ENCODE measurements at places on chromosomes 2 and 18. TPM values are rescaled to one million over a fixed set of nuclear protein-coding genes. Genes with fewer than 3 reads are reported as not detected.

DNA sequence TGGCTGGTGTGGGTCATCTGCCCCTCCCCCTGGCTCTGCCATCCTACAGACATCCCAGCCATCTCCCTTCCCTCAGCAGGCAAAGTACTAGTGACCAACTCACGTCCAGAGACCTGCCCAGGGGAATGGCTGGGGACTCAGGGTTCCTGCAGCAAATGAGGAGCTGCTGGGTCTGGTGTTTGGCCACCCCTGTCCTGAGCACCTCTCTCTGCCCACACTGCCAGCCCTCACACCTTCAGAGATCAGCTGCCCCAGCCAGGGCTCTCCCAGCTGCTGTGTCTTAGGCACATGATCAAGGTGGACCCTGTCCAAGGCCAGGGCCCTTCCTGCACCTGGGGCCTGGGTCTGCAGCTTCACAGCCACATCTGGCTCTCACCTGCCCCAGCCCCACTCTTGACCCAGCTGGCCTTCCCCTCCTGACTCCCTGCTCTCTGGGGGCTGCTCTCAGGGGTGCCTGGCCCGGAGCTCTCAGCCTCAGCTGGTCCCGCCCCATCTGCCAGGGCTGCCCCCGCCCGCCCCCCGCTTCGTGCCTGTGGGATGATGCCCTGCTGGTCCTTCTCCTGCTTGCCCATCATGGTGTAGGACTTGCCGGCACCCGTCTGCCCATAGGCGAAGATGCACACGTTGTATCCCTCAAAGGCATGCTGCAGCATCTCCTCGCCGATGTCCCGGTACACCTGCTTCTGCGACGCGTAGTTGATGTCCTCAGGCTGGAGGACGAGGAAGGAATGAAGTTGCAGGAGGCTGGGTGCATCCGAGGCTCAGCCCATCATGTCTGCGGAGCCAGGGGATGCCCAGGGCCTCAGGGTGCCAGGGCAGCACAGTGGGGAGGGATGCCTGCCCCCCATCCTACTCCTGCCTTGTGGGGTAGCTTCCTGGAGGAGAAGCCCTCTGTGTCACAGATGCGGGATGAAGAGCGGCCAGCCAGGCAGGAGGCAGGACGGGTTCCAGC lies 32.2 kb downstream of the KIF1A start:
- DNase-seq, result no peak

DNA sequence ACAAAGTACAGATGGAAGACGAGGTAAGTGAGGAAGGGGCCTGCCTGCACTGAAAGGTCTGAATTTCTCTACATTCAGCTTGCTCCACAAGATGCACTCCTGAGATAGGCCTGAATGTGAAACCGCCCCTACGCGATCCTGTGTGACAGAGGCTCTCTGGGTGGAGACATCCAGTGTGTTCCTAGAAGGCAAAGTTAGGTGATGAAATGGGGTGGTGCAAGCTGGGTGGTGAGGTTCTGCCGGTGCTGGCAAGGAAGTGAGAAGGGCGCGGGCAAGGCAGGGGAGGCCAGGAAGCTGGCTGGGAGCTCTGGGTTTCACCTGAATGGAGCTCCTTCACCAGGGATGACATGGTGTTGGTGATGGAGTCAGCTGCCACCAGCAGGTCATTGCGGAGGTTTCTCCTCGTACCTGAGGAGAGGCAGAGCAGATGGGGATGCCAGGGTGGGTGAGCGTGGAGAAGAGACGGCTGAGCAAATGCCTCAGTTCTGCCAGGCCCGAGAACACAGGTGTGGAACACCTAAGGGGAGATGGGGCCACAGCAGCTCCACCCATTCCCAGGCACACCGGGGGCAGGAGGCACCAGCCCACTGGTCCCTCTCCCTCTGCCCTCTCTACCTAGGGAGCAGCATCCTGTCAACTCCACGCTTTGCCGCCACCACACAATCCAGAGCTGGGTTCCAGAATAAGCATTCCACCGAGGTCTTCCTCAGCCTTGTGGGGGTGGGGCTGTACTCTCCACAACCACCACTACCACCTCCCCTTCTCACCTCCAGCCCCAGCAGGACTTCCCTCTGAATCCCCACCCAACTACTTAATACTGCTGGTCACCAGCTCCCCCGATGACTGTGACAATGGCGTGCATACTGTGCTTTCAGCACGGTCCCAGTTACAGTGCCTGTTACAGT lies 45.5 kb upstream of the DNMT3A start:
- DNase-seq, result peak; percentile 35

GRCh38 chr18:2939317-2939716 lies 73.6 kb downstream of the LPIN2 start:
- DNase-seq, result no peak

DNA sequence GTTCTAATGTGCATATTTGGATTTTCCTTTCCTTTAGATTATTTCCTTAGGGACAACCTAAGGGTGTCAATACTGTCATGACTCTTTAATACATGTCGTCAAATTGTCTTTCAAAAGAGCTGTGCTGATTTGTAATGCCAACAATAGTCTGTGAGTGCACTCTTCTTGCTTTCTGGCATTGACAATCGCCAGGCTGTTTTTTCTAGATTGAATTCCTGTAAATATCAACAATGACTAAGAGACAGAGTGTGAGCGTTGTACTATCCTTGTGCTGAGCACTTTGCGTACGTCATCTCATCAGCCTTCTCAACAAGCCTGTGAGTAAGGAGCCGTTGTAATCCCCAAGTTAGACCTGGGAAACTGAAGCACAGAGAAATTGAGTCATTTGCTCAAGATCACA lies 96.0 kb downstream of the ACOXL start:
- no peak for DNase-seq

TMEM178A gene
- total RNA-seq, result 6.1 TPM

CROCC2 gene
- 0.23 TPM for total RNA-seq

IL1RL1 gene
- total RNA-seq, result 92.8 TPM

ITPRIPL1 gene
- 2.6 TPM for total RNA-seq

Measured in upper lobe of left lung (tissue), 6 donors.